ENCODE measurements at places on chromosomes 5 and 9.

GRCh38 chr5:62649476-62650113 is 71.0 kb downstream of the LRRC70 start:
- DNase-seq: no peak

DNA sequence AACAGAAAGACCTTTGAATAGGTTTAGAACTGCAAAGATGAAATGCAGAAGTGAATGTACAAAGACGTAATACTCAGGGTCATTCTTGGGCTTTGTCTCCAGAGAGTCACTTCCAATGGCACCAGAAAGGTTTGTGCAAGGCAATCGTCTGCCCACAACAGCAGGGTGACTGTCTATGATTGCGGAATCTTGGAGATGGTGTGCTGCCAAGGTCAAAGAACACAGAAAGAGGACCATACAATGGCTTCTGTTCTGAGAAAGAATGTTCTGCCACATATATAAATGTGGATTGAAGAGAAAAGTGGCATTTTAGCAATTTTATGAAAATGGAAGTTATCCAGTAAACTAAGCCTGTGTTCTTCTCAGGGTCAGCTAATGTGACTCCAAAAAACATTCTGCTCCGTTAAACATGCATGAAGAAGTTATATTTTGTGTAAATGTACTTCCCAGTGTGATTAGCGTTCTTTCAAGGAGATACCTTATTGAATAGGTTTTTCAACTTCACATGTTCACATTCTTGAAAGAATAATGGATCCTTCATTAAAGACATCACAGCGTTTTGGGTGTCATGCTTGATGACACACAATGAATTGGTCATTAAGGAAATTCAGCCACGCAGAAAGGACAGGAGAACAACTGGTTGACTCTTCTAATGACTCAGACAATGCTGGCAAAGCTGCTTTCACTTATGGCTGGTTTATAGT is 73.4 kb upstream of the CDH6 start:
- no peak for DNase-seq

DNA sequence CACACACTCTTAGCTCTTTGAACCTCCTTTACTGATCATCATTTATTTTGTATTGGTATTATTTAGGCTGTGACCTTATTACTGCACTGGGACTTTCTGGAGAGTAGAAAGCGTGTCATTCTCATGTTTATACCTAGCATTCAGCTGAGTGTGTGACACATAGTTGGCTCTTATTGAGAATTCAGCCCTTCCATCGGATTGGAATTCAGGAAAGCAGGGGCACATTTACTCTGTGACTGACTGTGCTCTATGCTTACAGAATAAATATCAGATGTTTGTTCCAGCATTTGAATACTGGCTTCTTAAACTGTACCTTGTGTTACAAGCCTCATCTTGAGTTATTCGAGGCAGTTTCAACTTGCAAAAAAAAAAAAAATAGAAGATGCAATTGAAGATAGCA is 360.9 kb upstream of the DAP start:
- DNase-seq: no peak

DNA sequence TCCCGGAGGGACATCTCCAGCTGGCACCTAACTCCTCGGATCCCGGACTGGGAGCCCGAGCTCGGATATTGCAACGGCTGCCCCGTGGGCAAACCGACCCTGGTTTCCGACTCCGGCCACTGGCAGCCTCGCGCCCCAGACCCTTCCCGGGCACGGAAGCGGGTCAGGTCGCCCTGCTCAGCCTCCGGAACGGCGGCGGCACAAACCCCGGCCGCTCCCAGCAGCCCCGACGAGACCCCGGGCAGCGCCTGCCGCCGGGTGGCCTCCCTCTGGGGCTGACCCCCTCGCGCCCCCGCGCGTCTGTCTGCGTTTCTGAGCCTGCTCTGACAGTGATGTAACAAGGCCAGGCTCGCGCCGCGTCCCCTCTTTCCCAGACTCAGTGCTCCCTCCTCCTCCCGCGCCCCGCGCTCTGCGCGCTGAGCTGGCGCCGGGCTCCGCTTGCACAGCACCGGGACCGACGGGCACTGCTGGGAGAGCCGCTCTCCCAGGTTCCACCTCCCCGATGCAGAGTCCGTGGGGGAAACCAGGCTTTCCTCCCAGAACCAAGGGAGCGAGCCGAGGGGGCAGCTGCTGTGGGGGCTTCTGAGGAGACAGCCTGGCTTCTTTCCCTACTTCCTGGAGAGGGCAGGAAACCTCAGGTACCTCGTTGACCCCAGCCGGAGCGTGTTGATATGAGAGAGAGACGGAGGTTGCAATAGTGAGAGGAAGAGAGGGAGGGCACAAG is at the start of gene TMEM215:
Gene TMEM215, plus strand, starts transcription at position 373 of the 724 bp plus-strand sequence. CDS start 644 bp downstream, outside the sequence.
- DNase-seq: no peak

GRCh38 chr9:128340691-128341434 is 536 bp downstream of the SLC27A4 start:
- no peak for DNase-seq

GRCh38 chr5:2537378-2538145 is 213.9 kb downstream of the IRX2 start:
- DNase-seq: no peak

GRCh38 chr5:3217771-3218495 is 377.7 kb upstream of the IRX1 start:
- DNase-seq: no peak

- no peak for DNase-seq
Observed at GRCh38 chr5:133848341-133848811, 120.0 kb downstream of the C5orf15 start.

DNA sequence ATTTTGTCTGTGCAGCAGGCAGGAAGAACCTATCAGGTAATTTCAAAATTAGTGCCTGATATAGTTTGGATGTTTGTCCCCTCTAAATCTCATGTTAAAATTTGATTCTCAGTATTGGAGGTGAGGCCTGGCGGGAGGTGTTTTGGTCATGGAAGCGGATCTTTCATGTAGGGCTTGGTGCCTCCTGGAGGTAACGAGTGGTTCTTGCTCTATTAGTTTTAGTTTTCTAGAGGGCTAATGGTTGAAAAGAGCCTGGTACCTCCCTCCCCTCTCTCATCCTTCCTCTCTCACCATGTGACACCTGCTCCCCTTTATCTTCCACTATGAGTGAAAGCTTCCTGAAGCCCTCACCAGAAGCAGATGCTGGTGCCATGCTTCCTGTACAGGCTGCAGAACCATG is 106.3 kb downstream of the DRD1 start:
- no peak for DNase-seq

DNA sequence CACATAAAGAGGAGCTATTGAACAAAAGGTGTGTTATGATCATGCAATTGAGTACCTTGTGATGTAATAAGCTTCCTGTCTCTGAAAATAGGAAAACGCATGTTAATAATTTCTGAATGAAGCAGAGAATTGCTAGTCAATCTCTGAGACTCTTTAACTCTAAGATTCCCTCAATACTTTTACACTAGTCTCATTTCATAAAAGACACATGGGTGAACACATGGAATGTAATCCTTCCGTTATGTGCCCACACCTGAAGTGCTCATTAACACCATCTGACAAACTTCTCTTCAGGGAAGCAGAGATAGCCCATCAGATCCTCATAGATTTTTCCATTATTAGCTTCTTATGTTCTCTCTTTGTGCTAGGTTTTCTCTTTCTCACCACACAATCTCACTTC is 182.4 kb downstream of the TLR4 start:
- no peak for DNase-seq

DNA sequence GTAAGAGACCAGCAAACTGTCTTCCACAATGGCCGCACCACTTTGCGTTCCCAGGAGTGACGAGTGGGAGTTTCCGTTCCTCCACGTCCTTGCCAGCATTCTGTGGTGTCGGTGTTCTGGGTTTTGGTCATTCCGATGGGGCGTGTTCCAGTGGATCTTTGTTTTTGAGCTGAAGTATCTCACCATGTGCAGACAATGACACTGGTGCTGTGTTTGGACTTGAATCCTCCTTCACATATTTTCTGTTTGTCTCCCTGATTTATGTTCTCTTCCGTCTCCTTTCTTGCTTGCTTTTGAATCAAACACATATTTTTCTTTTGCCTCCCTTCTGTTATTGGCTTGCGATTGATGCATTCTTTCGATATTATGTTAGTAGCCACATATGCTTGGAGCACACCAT is 60.8 kb upstream of the IRX4 start:
- DNase-seq: no peak

DNA sequence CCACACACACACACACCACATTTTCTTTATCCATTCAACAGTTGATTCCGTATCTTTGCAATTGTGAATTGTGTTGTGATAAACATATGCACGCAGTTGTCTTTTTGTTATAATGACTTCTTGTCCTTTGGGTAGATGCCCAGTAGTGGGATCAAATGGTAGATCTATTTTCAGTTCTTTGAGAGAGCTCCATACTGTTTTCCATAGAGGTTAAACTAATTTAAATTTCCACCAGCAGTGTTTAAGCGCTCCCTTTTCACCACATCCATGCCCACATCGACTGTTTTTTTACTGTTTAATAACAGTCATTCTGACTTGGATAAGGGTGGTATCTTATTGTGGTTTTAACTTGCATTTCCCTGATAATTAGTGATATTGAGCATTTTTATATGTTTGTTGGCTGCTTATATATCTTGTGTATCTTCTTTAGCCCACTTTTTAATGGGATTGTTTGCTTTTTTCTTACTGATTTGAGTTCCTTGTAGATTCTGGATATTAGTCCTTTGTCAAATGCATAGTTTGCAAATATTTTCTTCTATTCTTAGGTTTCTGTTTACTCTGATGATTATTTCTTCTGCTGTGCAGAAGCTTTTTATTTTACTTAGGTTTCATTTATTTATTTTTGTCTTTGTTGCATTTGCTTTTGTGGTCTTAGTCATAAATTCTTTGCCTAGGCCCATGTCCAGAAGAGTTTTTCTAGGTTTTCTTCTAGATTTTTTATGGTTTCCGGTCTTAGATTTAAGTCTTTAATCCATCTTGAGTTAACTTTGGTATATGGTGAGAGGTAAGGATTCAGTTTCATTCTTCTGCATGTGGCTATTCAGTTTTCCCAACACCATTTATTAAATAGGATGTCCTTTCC is 82.4 kb downstream of the SH3RF2 start:
- no peak for DNase-seq

- DNase-seq: no peak
Observed at GRCh38 chr5:54176066-54176830, 134.1 kb downstream of the ARL15 start.

- DNase-seq: no peak
Observed at GRCh38 chr9:111301195-111301594, 28.8 kb downstream of the OR2K2 start.

GRCh38 chr5:151708126-151708525 is 21.4 kb upstream of the SPARC start:
- no peak for DNase-seq

DNA sequence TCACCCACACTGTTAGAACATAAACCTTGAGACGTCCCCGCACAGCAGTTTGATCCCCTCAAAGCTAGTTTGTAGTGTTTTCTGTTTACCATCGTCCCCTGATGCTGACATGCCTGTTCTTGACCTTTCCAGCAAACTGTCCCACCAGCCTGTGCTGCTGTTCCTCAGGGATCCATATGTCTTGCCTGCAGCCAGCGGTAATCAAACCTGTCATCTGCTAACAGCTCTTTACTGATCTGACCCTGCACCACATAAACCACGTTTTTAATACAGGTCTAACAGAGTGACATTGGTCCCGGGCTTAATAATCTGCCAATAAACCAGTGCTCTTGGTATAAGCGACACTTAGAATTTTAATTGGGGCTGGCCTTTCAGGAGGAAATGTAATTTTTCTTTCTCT is 34.7 kb downstream of the PPIC start:
- no peak for DNase-seq

DNA sequence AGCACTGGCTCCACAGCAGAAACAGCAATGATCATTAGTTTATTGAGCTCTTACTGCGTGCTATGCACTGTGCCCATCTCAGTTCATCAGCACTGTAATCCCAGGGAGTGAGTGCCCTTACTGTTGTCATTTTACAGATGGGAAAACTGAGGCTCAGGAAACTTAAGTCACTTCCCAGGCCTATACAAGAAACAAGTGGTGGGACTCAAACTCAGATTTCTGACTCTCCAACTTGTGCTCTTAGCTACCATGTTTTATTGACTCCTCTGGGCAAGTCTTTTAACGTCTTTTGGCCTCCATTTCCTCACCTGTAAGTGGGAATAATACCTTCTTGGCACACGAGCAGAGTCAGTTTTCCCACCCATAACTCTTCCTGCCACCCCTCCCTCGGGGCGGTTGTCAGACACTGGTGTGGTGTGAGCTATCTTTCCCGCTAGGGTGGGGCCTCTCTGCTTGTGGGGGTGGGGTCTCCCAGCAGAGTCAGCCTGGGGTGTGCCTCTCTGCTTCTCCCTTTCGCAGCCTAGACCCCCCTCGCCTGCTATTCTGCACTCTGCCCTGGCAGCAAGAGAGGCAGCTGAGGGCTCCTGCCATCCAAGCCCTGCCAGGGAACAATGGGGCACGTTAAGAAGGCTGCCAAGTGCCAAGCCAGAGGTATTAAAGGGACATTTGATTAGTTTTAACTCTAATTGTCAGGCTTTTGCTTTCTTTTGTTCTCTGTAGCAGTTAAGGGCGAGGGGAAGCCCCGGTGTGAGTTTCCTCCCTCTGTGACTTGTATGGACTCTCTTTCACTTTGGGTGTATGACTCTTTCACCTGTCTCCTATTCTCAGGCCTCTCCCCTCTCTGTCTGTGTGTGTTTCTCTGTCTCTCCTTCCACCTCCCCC is 12.1 kb downstream of the GALNT10 start:
- no peak for DNase-seq

- DNase-seq: no peak
Observed at GRCh38 chr5:59276917-59277372, 616.6 kb downstream of the PDE4D start.

GRCh38 chr9:133351908-133352634 is 4.1 kb downstream of the RPL7A start:
- DNase-seq: no peak

- no peak for DNase-seq
Observed at GRCh38 chr9:124242331-124243194, 15.2 kb upstream of the NEK6 start.

DNA sequence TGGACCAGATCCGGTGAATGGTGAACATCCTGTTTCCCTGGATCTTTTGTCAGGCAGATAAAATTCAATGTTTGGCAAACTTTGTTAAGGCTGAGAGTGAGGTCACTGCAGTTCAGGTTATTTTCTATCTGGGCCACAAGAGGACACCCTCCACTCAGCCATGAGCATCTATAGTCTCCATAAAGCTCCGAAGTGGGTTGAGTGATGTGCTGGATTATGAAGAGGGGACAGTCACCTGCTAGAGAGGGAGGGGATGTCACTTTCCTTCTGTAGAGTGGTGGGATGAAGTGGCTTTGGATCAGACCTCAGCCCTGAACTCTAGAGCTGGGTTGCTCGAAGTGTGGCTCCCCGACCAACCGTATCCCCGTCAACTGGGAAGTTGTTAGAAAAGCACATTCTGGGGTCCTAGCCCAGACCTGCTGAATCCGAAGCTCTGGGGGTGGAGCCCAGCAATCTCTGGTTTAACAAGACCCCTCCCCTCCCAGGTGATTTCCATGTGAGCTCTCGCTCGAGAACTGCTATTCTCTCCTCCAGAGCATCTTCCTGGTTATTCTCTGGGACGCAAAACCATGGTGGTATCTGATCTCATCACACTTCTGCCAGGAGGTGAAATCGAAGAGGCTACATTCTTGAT is 31.8 kb upstream of the FGF1 start:
- no peak for DNase-seq

GRCh38 chr9:76592974-76593347 is 134.0 kb downstream of the GCNT1 start:
- no peak for DNase-seq
